Esophagus muscularis mucosa (tissue), 4 donors: ENCODE measurements at places on chromosomes 1 and 21. TPM values are rescaled to one million over a fixed set of nuclear protein-coding genes. Genes with fewer than 3 reads are reported as not detected.

- H3K27me3 ChIP-seq, result no peaks in the 10 kb centered on the region
- peaks cover 8% of the 10 kb centered on the region for H3K4me1 ChIP-seq
- DNase-seq, result no peak
Observed at GRCh38 chr1:89802841-89803240, 18.0 kb upstream of the LRRC8D start.

DNA sequence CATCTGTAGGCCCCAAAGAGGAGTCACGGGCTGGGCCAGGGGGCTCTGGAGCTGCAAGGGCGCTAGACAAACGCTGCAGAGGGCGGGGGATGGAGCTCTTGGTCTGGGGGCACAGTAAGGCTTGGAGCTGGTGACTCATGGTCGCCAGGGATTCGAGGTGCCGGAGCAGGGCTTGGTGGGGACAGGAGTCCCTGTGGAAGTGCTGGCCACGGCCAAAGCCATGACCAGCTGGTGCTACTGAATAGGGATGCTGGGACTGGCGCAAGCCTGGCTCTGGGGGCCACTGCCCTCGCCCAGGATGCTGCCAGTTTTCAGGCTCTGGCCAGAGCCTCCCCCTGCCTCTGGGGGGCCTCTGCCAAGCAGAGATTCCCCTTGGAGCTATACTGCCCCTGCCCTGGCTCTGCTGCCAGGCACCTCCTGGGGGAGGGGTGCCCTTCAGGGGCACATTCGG lies 25.2 kb downstream of the SPOCD1 start:
- H3K36me3 ChIP-seq, result no peaks in the 10 kb centered on the region
- H3K27ac ChIP-seq, result no peak overlapping the region
- no peaks in the 10 kb centered on the region for H3K27me3 ChIP-seq
- no peak overlapping the region for H3K4me3 ChIP-seq
- no peak for DNase-seq
- H3K4me1 ChIP-seq, result peaks cover 4% of the 10 kb centered on the region

DNA sequence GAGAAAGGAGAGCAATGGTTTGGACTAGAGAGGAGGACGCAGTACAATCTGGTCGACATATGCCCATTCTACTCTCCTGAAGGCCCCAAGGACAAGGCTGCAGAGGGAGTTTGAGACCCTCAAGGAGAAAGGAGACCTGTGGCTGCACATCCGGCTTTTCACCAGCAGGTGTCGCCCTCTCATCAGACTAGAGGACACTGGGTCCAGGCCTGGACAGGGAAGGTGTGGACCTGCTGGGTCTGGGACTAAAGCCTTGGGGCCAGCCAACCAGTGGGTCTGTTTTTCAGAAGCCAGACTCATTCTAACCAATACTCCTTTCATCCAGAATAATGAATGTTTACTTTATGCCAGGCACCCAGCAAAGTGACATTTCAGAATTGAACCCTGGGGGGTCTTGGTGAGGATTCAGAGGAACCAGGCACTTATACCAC lies 5.0 kb downstream of the SRARP start:
- no peaks in the 10 kb centered on the region for H3K27me3 ChIP-seq
- peaks cover 19% of the 10 kb centered on the region for H3K4me1 ChIP-seq
- H3K36me3 ChIP-seq, result no peaks in the 10 kb centered on the region
- no peak overlapping the region for H3K4me3 ChIP-seq

DNA sequence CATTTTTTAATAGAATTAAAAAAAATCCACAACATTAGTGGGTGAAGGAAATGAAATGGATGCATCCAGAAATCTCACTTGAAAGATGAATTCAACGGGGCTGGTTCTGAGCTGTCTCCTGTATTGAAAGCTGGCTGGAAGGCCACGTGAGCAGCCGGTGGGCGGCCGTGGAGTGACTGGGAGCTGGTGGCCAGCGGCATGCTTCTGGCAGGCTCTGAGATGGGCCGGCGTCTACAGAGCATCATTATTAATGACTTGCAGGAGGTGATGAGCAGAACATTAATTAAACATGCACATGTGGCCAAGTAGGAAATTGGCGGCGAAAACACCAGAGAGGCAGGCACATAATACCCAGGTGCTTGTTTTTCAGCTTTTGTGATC lies 115.6 kb upstream of the LMO4 start:
- DNase-seq, result no peak
- no peaks in the 10 kb centered on the region for H3K27me3 ChIP-seq
- no peak overlapping the region for H3K4me3 ChIP-seq
- no peaks in the 10 kb centered on the region for H3K36me3 ChIP-seq

DNA sequence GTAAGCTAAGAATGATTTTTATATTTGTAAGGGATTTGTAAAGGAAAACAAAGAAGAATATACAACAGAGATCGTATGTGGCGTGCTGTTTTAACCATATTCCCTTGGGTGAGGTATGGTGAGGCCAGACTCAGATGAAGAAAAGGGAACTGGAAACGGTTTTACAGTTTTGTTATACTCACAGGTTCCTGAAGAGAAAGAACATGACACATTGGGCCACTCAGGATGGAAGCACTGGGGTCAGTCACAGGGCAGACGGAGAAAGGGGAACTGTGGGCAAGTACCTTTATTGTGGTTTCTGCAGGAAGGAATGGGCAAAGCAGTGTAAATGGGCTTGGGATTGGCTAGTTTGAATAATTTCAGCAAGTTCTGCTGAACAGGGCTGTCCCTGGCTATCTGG lies 177.4 kb downstream of the LBR start:
- no peaks in the 10 kb centered on the region for H3K4me1 ChIP-seq
- no peak for DNase-seq
- no peak overlapping the region for H3K27ac ChIP-seq
- no peak overlapping the region for H3K4me3 ChIP-seq
- H3K36me3 ChIP-seq, result no peaks in the 10 kb centered on the region
- no peaks in the 10 kb centered on the region for H3K27me3 ChIP-seq

GRCh38 chr1:31798433-31799195 lies 17.2 kb downstream of the SPOCD1 start:
- H3K4me3 ChIP-seq, result no peak overlapping the region
- no peaks in the 10 kb centered on the region for H3K4me1 ChIP-seq
- H3K36me3 ChIP-seq, result no peaks in the 10 kb centered on the region
- no peaks in the 10 kb centered on the region for H3K27me3 ChIP-seq
- no peak overlapping the region for H3K27ac ChIP-seq

DNA sequence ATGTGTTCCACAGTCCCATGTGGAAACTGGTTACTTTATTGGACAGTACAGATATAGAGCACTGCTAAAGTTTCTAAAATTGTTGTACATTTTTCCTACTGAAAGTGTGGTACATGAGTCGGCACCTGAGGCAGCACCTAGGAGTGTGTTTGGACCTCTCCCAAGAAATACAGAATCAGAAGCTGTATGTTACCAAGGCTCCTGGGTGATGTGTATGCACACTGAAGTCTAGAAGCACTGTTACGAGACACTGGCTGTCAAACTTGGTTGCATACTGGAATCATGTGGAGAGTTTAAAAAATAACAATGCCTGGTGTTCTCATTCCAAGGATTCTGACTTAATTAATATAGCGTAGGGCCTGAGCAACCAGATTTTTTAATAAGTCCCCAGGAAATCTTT lies 46.6 kb downstream of the ERO1B start:
- no peak overlapping the region for H3K4me3 ChIP-seq
- peaks cover 33% of the 10 kb centered on the region for H3K36me3 ChIP-seq
- no peaks in the 10 kb centered on the region for H3K27me3 ChIP-seq
- H3K27ac ChIP-seq, result no peak overlapping the region
- H3K4me1 ChIP-seq, result no peaks in the 10 kb centered on the region

- H3K4me1 ChIP-seq, result no peaks in the 10 kb centered on the region
- no peak for DNase-seq
- no peak overlapping the region for H3K27ac ChIP-seq
- H3K36me3 ChIP-seq, result no peaks in the 10 kb centered on the region
- no peak overlapping the region for H3K4me3 ChIP-seq
Observed at GRCh38 chr1:29290414-29290985, 54.2 kb downstream of the PTPRU start.

- peaks cover 3% of the 10 kb centered on the region for H3K4me1 ChIP-seq
- no peaks in the 10 kb centered on the region for H3K36me3 ChIP-seq
- DNase-seq, result no peak
- no peaks in the 10 kb centered on the region for H3K27me3 ChIP-seq
- H3K27ac ChIP-seq, result peak overlapping the region; percentile 8
Observed at GRCh38 chr1:153652805-153653500, 5.5 kb upstream of the SNAPIN start.

- no peak for DNase-seq
- peaks cover 53% of the 10 kb centered on the region for H3K36me3 ChIP-seq
- H3K27ac ChIP-seq, result peak overlapping the region; percentile 45
- H3K27me3 ChIP-seq, result no peaks in the 10 kb centered on the region
- no peak overlapping the region for H3K4me3 ChIP-seq
- peaks cover 68% of the 10 kb centered on the region for H3K4me1 ChIP-seq
Observed at GRCh38 chr1:16141573-16142336, 14.1 kb downstream of the EPHA2 start.

DNA sequence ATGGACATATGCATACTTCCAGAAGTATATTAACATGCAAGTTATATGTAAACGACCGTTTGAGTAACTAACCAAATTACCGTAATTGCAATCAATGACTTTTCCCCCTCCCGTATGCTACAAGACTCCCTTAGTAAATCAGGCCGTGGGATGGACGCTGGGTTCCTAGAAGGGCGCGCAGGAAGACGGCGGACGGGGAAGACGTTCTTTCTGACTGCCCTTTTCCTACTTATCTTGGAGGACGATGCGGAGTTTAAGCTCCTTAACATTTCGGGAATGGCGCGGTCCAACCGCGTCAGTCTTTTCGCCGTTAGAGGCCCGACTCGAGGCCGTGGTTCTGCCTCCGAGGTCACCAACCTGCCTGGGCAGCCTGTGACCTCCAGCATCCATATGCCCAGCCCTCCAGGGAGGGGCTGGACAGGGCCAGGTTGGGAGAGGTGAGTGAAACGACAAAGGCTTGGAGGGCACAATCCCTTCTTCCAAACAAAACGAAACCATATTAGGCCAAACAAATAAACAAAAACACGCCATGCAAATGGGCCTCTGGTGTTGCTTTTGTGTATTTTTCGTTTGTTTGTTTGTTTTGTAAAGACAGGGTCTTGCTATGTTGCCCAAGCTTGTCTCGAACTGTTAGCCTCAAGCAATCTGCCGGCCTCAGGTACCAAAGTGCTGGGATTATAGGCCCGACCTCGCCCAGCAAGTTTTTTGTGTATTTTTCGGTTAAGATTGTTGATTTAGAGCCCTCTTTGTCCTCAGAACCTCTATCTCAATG lies 873 bp upstream of the PI4KB start:
- H3K27ac ChIP-seq, result peak overlapping the region; percentile 93
- H3K4me1 ChIP-seq, result peaks cover 45% of the 10 kb centered on the region
- no peaks in the 10 kb centered on the region for H3K27me3 ChIP-seq
- peaks cover 23% of the 10 kb centered on the region for H3K36me3 ChIP-seq

- DNase-seq, result no peak
- H3K27ac ChIP-seq, result peak overlapping the region; percentile 6
- peaks cover 20% of the 10 kb centered on the region for H3K4me1 ChIP-seq
Observed at GRCh38 chr1:228668553-228669241, 66.6 kb upstream of the RHOU start.

GRCh38 chr1:232316864-232317263 lies 313.1 kb downstream of the SIPA1L2 start:
- no peak overlapping the region for H3K27ac ChIP-seq
- no peaks in the 10 kb centered on the region for H3K36me3 ChIP-seq
- H3K27me3 ChIP-seq, result no peaks in the 10 kb centered on the region
- H3K4me1 ChIP-seq, result no peaks in the 10 kb centered on the region
- DNase-seq, result no peak

Gene OLFML2B
- 6.4 TPM for total RNA-seq

Gene HPCA
- total RNA-seq, result not detected

Gene CD1C
- total RNA-seq, result 1.2 TPM

Gene CNKSR1
- 1.4 TPM for total RNA-seq

Gene SMPDL3B
- total RNA-seq, result not detected

Gene LRRC3
- total RNA-seq, result 3.3 TPM

Gene RGS7
- total RNA-seq, result 0.33 TPM
